ENCODE measurements at places on chromosomes 11 and 22. TPM values are rescaled to one million over a fixed set of nuclear protein-coding genes. Genes with fewer than 3 reads are reported as not detected.

- no peak for DNase-seq
Observed at GRCh38 chr22:35451592-35451991, 51.7 kb downstream of the MCM5 start.

DNA sequence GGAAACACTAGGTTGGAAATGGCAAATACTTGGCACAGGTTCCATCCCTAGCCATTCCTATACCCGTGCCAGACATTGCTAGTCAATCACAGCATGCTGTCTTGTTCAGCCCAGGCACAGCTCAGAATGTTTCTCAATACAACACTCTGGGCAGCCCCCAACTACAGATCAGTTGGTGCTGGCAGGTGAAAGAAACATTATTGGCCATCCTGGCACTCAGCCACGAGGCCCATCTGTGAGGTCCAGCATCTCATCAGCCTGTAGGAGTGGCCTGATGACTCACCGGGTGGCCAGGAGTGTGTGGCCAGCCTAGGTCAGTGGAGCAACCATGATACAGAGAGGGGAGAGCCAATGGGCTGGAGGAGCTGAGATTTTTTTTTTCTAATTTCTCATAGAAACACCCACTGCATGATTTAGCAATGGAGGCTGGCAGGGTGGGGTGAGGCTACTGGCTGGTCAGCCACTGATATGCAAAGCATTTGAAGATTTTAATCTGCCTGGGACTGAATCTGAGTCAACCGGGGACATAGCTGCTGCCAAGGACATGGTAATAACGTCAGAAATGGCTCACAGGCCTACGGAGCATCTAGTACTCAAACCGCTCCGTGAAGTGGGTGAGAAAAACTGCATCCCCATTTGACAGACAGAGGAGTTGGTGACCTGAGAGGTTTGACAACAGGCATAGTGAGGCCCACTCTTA, 5.4 kb downstream of the MYO18B start:
- no peak for DNase-seq

DNA sequence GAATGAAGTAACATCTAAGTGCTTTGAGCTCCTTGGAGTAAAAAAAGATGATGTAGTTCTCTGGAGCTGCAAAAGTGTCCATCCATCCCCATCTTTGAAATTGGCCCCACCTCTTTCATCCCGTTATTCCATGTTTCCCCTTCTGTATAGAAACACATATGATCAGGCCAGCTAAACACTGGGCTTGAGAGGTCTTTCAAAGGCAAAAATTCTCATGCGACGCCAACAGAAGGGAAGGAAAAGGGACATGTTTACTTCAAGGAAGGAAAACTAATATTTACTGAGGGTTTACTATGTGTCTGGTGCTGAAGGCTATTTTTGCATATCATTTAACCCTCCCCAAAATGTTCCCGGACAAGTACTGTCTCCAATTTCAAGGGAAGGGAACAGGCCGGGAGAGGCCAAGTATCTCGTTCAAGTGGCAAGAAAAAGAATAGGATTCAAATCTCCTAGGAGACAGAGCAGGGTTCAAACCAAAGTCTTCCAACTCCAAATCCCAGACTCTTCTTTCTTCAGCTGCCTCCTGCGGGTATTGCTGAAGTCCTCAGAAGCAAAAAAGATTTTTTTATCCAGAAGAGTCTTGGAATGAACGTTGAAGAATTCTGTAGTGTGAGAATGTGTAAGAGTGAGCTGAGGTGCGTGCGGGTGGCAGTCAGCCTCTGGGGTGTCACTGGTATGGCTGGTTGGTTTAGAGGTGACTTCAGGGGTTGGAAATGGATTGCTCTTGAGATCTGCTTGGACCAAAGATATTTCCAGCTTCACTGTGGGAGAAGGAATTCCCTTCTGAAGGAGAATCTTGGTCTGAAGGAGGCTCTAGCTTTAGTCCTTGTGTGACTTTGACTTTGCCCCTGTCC, 10.1 kb downstream of the TECTA start:
- no peak for DNase-seq

GRCh38 chr11:118129471-118130172, 23.0 kb downstream of the SCN4B start:
- DNase-seq = no peak

DNA sequence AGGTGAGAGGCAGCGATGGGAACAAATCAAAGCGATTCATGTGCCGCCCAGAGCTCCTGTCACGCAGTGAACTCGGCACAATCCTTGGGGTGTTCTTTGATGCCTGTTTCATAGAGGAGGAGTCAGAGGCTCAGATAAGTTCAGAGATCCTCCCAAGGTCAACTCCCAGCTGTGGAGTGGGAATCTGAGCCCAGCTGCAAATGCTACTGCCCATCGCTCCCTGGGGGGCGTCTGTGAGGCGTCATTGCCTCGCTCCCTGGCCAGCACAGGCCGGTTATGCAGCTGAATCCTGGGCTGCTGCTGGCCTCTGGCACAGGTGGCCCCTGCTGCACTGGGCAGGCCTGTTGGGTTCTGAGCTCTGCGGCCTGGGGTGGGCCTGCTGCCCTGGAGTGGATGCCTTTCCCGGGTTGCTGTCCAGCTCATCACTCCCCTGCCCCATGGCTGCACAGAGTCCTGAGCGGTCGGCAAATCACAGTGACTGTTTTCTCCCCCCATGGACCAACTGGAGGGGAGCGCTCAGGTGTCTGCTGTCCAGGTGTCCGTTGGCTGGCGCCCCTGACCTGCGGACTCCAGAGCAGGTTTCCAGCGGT, 36.3 kb upstream of the SHISAL1 start:
- DNase-seq = no peak

- no peak for DNase-seq
Observed at GRCh38 chr11:90341986-90342385, 119.1 kb upstream of the CHORDC1 start.

- no peak for DNase-seq
Observed at GRCh38 chr11:77201370-77201769, 73.3 kb downstream of the MYO7A start.

GRCh38 chr11:8075119-8075726, 5.8 kb upstream of the TUB start:
- DNase-seq = no peak

- DNase-seq = no peak
Observed at GRCh38 chr22:31259798-31260473, 32.4 kb downstream of the PIK3IP1 start.

GRCh38 chr11:6404342-6405051, 14.2 kb downstream of the SMPD1 start:
- peak; percentile 70 for DNase-seq

DNA sequence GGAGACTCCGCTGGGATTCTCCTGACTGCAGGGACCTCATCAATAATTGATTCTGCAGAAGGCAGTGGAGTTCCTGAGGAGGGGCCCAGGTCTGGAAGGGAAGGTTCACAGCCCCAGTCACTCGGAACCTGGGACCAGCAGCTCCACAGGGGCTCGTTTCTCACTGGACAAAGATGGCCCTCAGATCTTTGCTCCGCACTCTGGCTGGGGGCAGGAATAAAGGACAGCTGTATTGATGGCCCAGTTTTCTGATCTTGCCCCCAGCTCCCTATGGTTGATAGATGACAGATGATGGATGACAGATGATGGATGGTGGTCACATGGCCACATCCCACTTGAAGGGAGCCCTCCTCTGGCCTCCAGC, 11.3 kb upstream of the BCR start:
- DNase-seq = no peak

GRCh38 chr11:74212533-74212932, 41.4 kb downstream of the PPME1 start:
- DNase-seq = no peak

DNA sequence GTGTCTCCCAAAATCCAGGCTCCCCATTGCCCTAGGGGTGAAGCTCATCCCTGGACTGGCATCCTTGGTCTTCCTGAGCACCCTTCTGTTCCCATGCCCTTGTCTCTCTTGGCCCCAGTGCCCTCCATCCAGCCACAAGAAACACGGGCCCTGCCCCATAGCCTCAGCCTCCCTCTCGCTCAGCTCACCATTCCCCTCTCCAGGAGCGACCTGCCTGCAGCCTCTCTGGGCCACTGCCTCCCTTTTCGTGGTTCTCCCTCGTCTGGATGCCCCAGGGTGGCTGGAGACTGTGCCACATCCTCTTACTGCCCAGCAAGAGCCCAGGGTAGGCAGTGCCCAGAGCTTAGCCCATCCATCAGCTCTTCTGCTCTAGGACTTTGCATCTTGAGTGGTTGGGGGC, 532.1 kb downstream of the TBC1D22A start:
- DNase-seq = no peak

- DNase-seq = no peak
Observed at GRCh38 chr11:118396097-118396501, 5.3 kb upstream of the ATP5MG start.

- peak; percentile 16 for DNase-seq
Observed at GRCh38 chr11:105324156-105324555, 184.6 kb upstream of the CARD18 start.

- DNase-seq = peak; percentile 85
Observed at GRCh38 chr11:118263695-118264568, at the start of gene MPZL2. TSS of gene MPZL2 (minus strand) at chr11:118264297. CDS start at chr11:118264153, 144 bp downstream.

DNA sequence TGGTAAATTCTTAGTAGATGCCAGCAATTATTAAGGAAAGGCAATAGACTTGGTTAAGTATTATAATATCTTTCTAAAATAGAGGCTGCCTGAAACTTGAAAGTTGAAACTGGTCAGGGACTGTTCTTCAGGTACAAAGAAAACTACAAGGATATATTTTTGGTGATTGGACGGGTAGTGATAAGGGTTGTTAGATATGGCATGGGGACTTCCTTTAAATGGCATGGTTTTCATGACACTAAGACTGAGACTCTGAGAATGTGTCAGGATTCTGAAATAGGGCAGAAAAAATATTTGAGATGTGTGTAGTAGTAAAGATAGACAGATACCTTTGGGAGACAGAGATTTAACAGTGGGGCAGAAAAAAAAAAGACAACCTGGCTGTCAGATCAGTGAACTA, 108.4 kb upstream of the SLC5A12 start:
- no peak for DNase-seq

- DNase-seq = peak; percentile 52
Observed at GRCh38 chr22:41198027-41198580, 7.0 kb upstream of the L3MBTL2 start.

GRCh38 chr11:119693253-119693815, 35.7 kb downstream of the NECTIN1 start:
- DNase-seq = no peak

The CRYBB1 gene
- polyA plus RNA-seq = 0.54 TPM

The WNT11 gene
- 0.80 TPM for polyA plus RNA-seq

The SCARF2 gene
- 5.0 TPM for polyA plus RNA-seq

The MS4A3 gene
- polyA plus RNA-seq = not detected

The TPBGL gene
- 0.13 TPM for polyA plus RNA-seq

Measured in kidney (tissue), 22 donors.